ENCODE measurements at places on chromosomes 3 and 15. TPM values are rescaled to one million over a fixed set of nuclear protein-coding genes. Genes with fewer than 3 reads are reported as not detected.

DNA sequence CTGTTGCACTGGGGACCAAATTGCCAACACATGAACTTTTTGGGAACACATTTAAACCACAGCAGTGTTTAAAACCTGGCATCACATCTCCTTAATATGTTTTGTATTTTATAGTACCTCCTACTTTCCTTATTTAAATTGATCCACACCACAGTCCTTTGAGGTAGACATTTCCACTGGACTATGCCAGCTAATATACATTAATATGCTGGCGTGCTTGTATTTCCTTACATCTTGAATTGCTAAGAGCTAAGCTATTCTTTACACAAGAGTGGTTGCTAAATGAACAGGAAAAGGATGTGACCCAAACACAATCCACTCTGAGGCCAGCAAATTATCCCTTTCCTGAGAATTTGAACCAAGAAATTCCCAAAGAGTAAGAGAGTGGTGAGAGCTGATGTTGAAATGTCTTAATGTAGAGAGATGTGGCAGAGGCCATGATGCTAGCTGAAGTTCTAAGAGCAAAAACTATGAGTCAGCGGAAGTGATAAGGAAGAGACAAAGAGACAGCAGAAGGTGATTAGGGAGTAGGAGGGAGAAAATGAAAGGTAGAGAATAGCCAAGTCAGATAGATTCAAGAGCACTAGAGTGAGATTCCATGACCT, 131.2 kb downstream of the CD47 start:
- no peak for DNase-seq

DNA sequence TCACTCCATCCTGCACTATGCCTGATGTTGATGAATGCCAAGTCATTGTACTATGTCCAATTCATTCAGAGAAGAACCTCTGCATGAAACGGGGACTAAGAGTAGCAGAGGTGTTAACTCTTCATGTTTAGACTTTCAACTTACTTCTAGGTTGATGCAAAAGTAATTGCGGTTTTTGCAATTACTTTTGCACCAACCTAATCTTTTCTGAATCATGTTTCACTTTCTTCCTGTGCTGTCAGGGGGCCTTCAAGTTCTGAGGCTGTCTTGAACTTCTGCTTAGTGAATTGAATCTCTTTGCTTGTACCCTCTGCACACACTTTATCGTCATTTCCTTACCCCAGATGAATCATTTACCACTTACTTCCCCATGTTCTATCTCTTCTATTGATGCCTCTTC, 636.2 kb downstream of the NAALADL2 start:
- DNase-seq = no peak

GRCh38 chr15:96888764-96889163, 558.3 kb downstream of the NR2F2 start:
- DNase-seq = no peak

GRCh38 chr3:73498764-73499622, 125.7 kb downstream of the PDZRN3 start:
- no peak for DNase-seq

DNA sequence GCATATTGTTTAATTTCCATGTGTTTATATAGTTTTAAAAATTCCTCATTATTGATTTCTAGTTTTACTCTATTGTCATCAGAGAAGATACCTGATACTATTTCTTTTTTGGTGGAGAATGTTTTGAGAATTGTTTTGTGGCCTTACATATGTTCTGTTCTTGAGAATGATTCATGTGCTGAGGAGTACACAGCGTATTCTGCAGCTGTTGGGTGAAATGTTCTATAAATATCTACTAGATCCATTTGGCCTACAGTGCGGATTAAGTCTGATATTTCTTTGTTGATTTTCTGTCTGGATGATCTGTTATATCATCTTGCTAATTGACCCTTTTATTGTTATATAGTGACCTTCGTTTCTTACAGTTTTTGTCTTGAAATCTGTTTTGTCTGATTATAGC, 109.7 kb downstream of the UBE2E2 start:
- no peak for DNase-seq

The TGM4 gene
- total RNA-seq = not detected

GRCh38 chr3:148534089-148534988, 163.4 kb upstream of the AGTR1 start:
- DNase-seq = no peak

The EXOG gene
- 3.8 TPM for total RNA-seq

GRCh38 chr3:43764471-43764870, 73.7 kb downstream of the ABHD5 start:
- DNase-seq = no peak

DNA sequence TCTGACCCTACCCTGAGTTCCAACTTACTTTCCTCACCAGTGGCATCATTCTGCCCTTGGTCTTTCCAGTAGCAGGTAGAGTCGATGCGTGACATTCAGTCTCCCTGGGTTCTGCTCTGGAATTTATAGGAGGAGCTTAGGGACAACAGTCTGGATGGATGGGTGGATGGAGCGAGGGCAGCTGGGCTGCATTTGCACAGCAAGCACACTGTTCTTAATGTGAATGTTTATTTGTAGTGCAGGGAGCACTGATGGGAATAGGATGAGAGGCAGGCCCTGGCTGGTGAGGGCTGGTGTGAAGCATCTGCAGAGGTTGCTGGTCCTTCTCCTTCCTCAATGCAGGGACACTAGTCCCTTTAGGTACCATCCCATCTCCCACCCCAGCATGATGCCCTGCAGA, 176.2 kb downstream of the EPHB1 start:
- DNase-seq = no peak

DNA sequence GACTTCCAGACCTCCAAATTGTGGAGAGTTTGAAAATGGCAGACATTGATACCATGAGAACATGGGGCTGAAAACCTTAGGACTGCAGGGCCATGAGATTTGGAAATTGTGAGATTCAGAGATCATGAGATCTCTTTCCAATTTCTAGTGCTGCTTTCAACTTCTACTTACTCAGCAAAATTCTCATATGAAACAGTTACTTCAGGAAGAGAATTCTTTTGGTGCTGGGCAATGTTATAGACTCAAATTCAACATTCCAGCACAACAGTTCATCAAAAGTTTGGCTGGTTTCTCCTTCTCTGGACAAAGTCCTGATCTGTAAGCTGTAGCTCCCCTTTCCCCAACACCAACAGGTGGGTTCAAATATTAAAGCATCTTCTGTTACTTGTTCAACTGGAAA, 506.9 kb upstream of the NECTIN3 start:
- no peak for DNase-seq

GRCh38 chr3:19148768-19149091, 420 bp downstream of the KCNH8 start:
- no peak for DNase-seq

GRCh38 chr15:80643431-80643951, 51.6 kb upstream of the ABHD17C start:
- DNase-seq = no peak

The IGSF11 gene
- 0.17 TPM for total RNA-seq

The GOLGA8G gene
- total RNA-seq = not detected

GRCh38 chr15:59762558-59762957, 73.4 kb upstream of the BNIP2 start:
- no peak for DNase-seq

GRCh38 chr3:157204431-157204830, 44.5 kb upstream of the CCNL1 start:
- DNase-seq = no peak

DNA sequence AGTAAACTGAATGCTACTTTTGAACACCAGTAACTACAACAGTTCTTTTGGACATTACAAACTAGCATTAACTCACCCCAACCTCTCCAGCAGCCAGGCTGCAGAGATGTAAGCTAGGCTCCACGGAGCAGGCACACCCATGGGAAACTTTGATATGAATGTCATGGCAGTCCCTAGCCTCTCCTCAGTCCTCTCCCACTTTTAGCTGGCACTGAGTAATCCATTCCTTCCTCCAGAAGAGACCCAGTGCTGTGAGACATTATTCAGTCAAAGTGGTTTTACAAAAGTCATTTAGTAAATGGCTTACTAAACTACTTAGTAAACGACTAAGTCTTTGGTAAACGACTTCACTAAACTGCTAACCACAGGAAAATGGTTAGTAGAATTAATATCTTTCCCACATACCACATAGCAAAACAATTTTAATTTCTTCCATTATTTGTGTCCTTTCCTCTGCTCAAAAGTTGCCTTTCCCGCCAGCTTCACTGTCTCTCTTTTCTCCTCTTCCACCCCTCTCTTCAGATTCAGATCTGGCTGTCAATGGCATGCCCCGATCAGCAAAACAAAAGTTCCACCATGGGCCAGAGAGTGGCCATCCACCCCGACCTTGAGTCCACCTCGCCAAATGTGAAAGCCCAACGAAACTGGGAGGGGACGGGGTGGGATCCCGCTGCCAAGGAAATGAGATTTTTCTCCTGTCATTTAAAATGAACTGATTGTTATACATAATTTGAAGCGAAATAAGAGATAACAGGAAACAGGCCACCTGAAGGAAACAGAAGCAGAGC, 67.5 kb upstream of the TJP1 start:
- no peak for DNase-seq

GRCh38 chr3:28244491-28244890, 3.1 kb downstream of the CMC1 start:
- DNase-seq = no peak

DNA sequence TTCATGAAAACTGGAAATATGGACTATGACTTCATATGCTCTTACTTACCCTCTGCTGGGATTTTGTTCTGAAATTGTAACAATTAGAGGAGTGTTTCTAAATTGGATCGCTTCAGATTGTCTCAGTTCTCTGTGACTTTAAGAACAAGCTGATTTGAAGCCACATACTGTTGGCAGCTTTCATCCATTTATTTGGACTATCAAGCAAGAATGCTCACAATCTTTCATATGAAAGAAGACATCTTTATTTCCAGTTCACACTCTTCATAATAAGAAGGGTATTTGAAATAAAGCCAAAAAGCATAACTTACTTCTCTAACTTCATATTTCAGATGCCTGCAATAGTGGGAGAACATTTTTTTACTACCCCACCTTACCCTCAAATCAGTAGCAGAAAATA, 491.6 kb upstream of the TPRG1 start:
- no peak for DNase-seq

DNA sequence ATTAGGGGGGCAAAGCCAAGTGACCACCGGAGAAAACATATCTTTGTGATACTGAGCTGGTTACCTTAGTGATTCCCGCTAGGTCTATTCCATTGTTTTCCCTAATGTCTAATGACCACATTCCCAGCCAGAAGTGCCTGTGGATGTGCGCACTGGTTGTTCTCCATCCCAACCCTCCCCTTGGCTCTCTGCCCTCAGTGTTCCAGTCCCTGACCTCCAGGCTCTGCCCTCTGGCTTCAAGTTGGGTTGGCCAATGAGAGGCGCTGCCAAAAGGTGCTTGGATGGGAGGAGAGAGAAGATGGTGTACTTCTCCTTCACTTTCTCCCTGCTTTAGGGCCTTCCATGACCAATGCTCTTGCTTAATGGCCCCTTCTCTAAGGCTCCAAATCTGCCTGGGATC, 2.4 kb downstream of the COLQ start:
- no peak for DNase-seq
